ENCODE measurements at places on chromosomes 3 and 15. TPM values are rescaled to one million over a fixed set of nuclear protein-coding genes. Genes with fewer than 3 reads are reported as not detected.

The NPAP1 gene
- total RNA-seq: not detected

- H3K27ac ChIP-seq: no peak overlapping the region
- peaks cover 1% of the 10 kb centered on the region for H3K36me3 ChIP-seq
These were observed 49.5 kb downstream of the WHAMM start for GRCh38 chr15:82858932-82859331.

DNA sequence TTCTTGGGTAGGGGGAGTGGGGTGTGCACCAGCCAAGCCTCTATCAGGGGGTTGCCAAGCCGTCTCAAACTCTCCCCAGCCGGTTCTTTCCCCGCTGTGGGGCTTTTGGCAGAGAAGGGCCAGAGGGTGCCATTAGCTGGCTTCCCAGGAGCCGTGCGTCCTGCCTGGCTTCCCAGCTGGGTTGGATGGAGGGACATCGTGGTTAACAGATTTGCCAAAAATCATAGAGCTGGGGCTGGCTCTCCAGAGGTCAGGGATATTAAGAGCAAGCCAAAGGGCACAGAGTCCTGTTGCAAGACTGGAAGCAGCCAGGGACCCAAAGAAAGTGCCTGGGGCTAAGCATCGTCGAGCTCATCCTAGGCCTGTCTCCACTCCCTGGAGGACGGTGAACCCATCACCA lies 104.6 kb upstream of the HES1 start:
- no peaks in the 10 kb centered on the region for H3K4me1 ChIP-seq
- no peak for DNase-seq
- H3K4me3 ChIP-seq: no peak overlapping the region

DNA sequence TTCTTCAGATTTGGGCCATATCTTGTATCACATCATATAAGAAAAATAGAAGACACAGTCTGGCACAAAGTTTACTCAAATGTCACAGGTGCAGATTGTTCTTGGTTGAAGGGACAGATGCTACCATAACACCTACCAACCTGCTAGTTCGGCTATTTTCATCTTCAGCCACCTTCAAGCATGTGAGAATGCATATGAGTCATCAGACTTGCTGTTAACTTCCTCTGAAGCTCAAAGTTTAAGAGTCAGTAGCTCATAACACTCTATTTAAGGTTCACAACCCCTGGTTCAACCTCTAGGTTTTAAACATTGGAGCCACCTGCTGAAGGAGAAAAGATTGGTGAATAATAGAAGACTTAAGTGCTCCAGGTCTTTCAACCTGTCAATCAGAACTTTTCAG lies 522.8 kb downstream of the NLGN1 start:
- no peaks in the 10 kb centered on the region for H3K36me3 ChIP-seq
- H3K27me3 ChIP-seq: no peaks in the 10 kb centered on the region
- no peak overlapping the region for H3K4me3 ChIP-seq
- H3K27ac ChIP-seq: no peak overlapping the region

- no peak overlapping the region for H3K27ac ChIP-seq
- H3K36me3 ChIP-seq: no peaks in the 10 kb centered on the region
- H3K4me3 ChIP-seq: no peak overlapping the region
- no peak for DNase-seq
- H3K4me1 ChIP-seq: no peaks in the 10 kb centered on the region
These were observed 67.5 kb downstream of the SPRED1 start for GRCh38 chr15:38320181-38320580.

DNA sequence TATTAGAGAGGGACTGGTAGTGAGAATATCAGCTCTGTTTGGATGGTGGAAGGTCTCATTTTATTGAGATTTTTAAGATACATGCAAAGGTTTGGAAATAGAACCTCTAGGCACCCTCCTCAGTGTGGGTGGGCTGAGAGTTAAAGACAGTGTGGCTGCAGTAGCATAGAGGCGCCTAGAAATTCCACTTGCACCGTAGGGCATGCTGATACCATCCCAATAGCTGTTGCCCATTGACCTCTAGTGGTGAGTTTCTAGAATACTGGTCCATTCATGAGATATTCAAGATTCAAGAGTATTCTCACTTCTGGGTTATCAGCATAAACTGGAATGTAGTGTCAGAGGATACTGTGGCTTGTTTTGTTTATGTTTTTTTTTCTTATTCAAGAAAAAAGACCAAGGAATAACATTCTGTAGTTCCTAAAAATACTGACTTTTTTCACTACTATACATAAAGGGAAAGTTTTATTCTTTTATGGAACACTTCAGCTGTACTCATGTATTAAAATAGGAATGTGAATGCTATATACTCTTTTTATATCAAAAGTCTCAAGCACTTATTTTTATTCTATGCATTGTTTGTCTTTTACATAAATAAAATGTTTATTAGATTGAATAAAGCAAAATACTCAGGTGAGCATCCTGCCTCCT lies 87.2 kb downstream of the TGFBR2 start:
- no peak overlapping the region for H3K4me3 ChIP-seq
- H3K4me1 ChIP-seq: peaks cover 41% of the 10 kb centered on the region
- H3K27me3 ChIP-seq: no peaks in the 10 kb centered on the region
- H3K36me3 ChIP-seq: peaks cover 52% of the 10 kb centered on the region
- DNase-seq: no peak

The SAMMSON gene
- not detected for total RNA-seq

All from activated naive CD8-positive, alpha-beta T cell treated with anti-CD3 and anti-CD28 coated beads, Interleukin-2, amount 10 ng/mL, durations not matched to agents 7 days and 5 days (primary cell).